Thoracic aorta (tissue), 2 donors: ENCODE measurements at places on chromosomes 11 and 22. TPM values are rescaled to one million over a fixed set of nuclear protein-coding genes. Genes with fewer than 3 reads are reported as not detected.
A peak's percentile ranks its signal among the peaks of the same experiment; 100 is the strongest.

DNA sequence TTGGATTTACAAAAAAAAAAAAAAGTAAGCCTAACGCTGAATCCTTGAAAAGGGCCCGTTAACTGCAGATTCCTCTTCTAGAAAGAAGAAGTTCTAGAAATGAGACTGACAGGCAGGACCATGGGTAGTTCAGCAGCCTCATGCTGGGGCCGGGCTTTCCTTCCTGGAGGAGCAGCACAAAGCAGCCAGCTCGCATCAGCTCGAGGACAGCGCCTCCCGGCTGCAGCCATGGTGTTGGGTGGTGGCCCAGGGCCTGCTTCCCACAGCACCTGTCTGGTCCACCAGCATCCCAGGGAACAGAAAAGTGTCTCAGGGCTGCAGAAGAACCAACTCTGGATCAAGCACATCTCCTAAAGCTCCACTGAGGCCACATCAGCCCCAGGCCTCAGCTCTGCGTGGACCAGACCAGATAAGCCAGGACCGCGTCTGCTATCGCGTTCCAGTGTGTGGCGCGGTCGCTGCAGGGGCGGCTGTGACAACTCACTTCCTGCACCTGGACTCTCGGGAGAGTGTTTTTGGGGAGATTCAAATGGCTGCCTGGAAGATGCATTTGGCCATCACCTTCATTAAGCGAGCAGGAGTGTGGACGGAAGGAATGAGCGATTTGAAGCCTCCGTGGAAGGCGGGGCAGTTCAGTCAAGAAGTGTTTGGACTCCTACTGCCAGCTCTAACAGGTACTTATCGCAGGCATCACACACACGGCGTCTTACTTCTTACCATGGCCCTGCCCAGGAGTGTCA lies 53.5 kb downstream of the MYH9 start:
- DNase-seq: no peak

The WEE1 gene
- total RNA-seq: 44.3 TPM

DNA sequence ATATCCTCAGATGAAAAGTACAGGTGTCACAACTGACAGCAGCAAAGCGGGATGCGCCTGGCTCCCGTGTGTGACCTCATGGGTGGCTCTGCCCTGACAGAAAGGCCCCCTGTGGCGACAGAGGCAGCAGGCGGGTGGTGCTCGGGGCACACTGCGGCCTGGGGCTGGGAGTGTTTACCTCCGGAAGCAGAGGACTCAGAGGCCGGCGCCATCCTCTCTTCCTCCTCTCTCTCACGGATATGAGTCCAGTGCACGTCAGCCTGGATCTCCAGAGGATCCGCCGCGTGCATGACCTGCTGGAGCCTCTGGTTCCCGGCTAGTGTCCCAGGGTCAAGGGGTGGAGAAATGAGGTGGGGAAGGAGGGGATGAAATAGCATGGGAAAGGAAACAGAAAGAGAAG lies 53.2 kb upstream of the BID start:
- no peak for DNase-seq

The HTR3B gene
- total RNA-seq: not detected

DNA sequence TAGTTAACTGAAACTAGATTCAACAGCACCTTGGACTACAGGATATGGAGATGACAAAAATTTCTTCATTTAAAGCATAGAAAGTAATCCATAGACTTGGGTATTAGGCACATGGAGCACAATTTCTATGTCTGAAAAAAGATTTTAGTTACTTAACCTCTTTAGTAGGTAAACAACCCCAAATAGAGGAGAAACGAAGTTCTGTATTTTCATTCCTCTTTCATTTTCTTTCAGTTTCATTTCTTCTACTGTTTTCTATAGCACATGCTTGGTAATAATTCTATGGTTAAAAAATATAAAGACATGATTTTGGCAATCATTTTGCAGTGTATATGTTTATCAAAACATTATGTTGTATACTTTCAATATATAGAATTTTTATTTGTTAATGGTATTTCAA lies 99.5 kb downstream of the CASP12 start:
- DNase-seq: no peak

The CASP1 gene
- total RNA-seq: 9.1 TPM

The BANF1 gene
- total RNA-seq: 60.0 TPM

The FAM118B gene
- total RNA-seq: 8.4 TPM

- no peak for DNase-seq
Measured at GRCh38 chr11:109150581-109150980, 271.4 kb upstream of the C11orf87 start.

- DNase-seq: no peak
Measured at GRCh38 chr11:8296038-8296649, 32.5 kb upstream of the LMO1 start.

- no peak for DNase-seq
Measured at GRCh38 chr22:40043793-40044101, 49.0 kb downstream of the FAM83F start.

DNA sequence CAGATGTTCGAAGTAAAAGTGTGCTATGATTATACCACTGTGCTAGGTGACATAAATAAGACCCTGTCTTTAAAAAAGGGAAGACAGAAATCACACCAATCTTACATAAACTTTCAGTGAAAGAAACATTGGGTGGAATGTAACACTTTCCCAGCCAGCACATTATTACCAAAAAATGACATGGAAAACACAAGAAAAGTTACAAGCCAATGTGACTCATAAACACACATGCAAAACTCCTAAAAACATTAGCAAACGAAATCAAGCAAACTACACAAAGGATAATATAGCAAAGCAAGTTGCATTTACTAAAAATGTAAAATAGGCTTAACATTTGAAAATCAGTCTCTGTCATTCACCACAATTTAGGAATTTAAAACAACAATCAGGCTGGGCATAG lies 47.0 kb downstream of the SBF2 start:
- DNase-seq: no peak

GRCh38 chr11:115126515-115127208 lies 377.6 kb downstream of the CADM1 start:
- DNase-seq: no peak

DNA sequence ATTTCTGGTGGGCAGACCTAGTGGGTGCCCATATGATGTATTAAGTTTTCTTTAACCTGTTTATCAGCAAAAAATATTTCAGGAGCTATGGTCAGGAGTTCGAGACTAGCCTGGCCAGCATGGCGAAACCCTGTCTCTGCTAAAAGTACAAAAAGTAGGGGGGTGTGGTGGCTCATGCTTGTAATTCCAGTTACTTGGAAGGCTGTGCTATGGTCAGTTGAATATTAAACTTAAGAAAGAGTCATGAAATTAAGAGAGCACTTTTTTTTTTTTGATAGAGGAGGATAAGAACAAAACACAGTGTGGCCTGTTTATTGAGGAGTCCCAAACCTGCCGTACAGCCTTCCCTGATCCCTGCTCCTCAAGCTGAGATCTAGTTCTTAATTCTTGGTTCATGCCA lies 29.8 kb downstream of the OR6Q1 start:
- no peak for DNase-seq

GRCh38 chr22:39130892-39131855 lies 21.3 kb downstream of the CBX7 start:
- no peak for DNase-seq

The DHCR7 gene
- 6.6 TPM for total RNA-seq

The HORMAD2 gene
- total RNA-seq: not detected

GRCh38 chr11:114159802-114160632 lies 100.5 kb downstream of the ZBTB16 start:
- peak; percentile 99 for DNase-seq

DNA sequence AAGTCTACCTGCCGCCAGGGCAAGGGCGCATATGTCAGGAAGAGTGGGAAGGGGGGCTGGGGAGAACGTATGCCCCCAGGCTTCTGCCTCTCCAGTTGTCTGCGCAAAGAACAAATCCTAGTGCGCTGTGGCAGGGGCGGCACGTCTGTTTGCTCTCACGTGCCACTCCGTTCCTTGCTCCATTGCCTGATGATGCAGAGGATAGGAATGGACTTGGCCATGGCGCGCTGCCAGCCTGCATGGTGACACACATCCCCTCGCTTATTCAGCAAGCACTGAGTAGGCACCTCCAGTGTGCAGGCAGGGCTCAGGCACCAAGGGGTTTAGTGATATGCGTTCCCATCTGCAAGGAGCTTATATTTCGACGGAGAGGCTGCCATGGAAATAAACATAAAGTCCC lies 45.4 kb upstream of the SLC22A12 start:
- no peak for DNase-seq

DNA sequence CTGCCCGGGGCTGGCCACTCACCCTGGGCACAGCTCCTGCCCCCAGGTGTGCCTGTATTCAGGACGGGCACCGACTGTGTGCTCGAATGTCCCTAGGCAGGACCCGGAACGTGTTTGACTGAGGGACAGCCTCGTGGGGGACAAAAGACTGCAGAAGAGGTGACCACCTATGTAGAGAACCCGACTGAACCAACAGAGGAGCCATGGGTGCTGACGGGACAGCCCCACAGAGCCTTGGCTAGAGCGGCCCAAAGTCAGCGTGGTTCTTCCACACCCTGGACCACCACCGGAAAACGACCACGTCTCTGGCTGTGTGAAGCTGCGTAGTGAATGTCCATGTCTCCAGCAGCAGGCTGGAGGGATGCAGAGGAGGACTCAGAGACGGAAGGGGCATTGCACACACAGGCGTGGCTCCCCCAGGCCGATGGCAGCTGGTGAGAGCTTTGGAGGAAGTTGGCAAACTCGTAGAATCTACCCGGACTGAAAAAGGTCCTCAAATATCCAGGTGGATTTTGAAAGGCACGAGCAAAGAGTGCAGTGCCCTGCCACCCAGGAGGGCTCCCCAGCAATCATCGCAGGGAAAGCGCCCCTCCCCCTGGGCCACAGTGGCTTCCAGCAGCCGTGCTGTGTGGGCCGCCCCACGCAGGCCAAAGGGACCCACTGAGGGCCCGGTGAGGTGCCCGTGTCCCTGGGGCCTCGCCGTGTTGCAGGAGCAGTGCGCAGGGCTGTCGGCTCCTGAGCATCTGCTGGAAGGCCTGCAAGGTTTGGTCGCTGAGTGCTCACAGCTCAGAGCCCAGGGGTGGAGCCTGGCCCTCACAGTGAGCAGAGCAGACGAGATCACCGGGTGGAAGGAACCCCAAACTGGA lies 17.5 kb upstream of the MUC5B start:
- no peak for DNase-seq

GRCh38 chr11:72683782-72684200 lies 9.6 kb upstream of the PDE2A start:
- DNase-seq: no peak

GRCh38 chr22:45971408-45972028 lies 5.4 kb downstream of the WNT7B start:
- DNase-seq: no peak

GRCh38 chr11:126736682-126737572 lies 263.6 kb downstream of the KIRREL3 start:
- DNase-seq: no peak

The PKP3 gene
- 2.0 TPM for total RNA-seq

The SLC35C1 gene
- total RNA-seq: 28.4 TPM

The PRR33 gene
- 0.41 TPM for total RNA-seq

The KDELR3 gene
- 52.9 TPM for total RNA-seq

The C22orf39 gene
- 59.8 TPM for total RNA-seq

The SLC22A9 gene
- not detected for total RNA-seq

GRCh38 chr11:61041755-61042518 lies 60.4 kb upstream of the CD5 start:
- no peak for DNase-seq

The C11orf68 gene
- total RNA-seq: 16.3 TPM

DNA sequence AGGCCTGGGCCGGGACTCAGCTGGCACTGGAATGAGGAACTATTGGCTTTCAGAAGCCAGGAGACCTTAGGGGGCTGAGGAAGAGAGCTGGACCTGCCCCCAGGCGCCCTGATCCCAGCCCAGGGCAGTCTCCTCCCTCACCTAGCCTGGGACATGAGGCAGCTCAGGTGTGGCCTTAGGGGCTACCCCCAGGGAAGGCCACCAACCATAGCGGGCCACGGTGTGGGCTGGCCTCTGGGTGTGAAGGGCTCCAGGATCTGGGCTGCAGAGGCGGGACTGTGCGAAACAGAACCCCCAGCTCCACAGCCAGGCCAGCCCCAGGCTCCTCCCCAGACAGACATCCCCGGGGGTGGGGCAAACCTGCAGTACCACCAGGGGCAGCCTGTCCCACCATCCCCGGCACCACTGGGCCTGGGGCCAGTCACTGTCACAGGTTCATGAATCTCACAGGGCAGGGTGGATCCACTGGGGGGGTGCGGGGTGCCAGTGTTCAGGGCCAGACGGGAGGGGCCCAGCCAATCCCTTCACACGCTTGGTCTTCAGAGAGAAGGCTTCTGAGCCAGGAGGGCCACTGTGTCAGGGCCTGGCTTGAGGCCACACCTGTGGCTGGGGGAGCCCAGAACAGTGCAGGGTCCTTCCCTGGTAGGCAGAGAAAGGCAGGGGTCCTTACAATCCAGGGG lies 3.5 kb downstream of the PLXNB2 start:
- no peak for DNase-seq

GRCh38 chr11:126694065-126694625 lies 306.4 kb downstream of the KIRREL3 start:
- no peak for DNase-seq

DNA sequence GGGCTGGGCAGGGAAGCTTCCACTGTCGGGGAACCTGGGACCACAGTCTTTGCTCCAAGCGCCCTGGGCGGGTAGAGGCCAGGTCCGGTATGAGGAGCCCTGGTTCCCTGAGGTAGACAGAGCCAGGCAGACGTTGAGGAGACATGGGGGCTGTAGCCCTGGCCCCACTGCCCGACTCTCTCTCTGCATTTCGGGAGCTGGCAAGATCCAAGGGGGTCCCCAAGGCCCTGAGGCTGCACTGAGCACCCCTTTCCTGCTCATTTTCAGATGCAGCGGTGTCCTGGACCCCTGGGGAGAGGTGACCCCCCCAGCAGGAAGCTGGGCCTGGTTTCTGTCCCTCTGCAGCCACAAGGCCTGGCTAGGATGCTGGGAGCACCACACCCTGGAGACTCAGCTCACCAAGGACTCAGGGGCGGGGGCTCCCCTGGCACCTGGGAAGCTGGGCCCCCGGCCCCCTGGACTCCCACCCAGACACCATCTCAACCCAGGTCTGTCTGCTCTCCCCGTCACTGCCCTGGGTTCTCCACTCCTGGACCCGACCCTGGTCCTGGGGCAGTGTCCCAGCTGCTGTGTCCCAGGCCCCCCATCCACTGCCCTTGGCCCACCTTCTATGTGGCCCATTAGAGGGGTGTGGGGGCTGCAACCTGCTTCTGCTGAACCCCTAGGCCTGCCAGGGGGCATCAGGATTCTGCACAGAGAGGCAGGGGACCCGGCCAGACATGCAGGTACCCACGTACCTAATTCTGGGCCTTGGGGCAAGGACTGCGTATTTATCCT lies 15.0 kb upstream of the MUC6 start:
- DNase-seq: no peak

- DNase-seq: no peak
Measured at GRCh38 chr11:59335001-59335400, 23.7 kb upstream of the OR5AN1 start.

DNA sequence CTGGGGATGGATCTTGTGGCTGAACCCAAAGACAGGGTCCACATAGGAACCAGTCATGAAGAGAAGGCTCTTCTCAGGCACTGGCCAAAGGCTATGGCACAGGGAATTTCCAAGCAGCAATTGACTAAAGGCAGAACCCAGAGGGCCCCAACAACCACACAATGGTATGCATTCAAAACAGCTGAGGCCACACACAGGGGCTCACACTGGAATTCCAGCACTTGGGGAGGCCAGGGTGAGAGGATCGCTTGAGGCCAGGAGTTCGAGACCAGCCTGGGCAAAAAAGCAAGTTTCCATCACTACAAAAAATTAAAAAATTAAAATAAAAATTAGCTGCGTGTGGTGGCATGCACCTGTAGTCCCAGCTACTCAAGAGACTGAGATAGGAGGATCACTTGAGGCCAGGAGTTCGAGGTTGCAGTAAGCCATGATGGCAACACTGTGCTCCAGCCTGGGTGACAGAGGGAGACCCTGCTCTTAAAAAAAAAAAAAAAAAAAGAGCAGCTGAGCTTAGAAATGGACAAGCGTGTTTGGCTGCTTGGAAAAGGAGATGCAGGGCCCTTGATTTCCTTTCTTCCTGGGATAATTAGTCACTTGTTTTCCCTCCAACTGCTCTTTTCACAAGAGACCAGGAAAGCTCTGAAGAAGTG lies 44.6 kb downstream of the MYH9 start:
- DNase-seq: no peak
